Daoy (cell line): ENCODE measurements at places on chromosomes 11 and 22. TPM values are rescaled to one million over a fixed set of nuclear protein-coding genes. Genes with fewer than 3 reads are reported as not detected.

DNA sequence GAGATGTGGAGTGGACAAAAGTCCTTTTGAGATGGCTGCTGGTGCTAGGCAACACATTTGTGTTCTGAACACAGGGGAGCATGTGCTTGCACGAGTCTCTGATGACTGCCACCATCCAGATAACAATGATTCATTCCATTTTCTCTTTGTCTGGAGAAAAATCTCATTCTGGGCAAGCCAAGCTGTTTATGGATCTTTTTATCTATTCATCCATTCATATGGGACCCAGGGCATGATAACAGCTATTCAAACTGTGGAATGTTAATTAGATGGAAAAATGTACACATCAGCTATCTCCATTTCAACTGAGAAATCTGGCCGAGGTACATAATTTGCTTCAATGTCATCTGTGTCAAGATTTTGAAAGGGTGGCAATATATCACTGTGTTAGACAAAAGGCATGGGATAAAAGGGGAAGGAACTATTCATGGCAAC, 117.5 kb upstream of the ZBED5 start:
- DNase-seq: no peak

- DNase-seq: no peak
Observed at GRCh38 chr11:7898666-7899283, 32.3 kb downstream of the OR10A6 start.

GRCh38 chr11:97772705-97773104, 1248.0 kb upstream of the CNTN5 start:
- no peak for DNase-seq

DNA sequence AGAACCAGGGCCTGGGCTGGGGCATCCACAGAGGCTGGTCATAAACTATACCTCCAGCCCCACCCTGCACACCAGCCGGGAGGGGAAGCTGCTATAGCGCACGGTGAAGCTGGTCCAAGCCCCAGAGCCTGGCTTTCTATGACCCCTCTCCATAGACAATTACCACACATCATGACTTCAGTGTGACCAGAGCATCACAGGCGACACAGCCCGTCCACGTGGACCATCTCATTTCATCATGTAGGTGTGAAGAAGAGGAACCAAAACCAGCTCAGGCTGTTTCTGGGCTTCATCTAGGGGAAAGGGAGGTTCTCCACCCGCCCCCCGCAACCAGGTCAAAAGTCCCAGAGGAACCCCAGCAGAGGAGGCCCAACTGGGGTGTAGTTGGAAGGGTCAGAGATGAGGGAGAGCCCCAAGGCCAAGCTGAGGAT, 3.0 kb downstream of the CXCR5 start:
- no peak for DNase-seq

DNA sequence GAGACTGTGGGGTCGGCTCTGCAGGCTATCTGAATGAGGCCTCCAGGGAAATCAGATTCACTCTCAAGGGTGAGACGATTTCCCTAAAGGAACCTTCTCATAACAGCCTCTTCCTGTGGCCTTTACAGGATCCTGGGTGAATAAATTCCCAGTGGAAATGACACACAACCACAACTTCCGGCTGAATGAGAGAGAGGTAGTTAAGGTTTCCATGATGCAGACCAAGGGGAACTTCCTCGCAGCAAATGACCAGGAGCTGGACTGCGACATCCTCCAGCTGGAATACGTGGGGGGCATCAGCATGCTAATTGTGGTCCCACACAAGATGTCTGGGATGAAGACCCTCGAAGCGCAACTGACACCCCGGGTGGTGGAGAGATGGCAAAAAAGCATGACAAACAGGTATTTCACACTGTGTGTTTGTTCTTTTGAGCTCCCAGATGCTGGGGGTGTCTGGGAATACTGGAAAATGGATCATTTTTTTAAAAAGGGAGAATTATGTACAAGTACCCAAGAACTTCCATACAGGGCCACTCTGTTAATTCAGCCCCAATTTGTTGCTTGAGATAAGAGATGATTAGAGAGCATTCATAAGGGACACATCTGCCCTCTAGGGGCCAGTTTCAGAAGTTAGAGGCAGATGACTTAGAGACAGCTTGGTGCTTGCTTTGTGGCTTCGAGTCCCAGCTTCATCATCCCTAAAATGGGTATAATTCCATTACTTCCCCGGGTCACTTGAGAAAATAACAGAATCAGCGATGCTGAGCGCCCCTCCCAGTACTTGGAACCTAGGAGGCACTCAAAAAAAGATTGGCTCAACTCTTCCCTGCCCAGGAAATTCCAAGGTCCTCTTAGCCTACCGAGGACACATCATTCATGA, 10.2 kb downstream of the SERPIND1 start:
- DNase-seq: peak; percentile 74

GRCh38 chr22:32701034-32701433, 100.5 kb upstream of the TIMP3 start:
- no peak for DNase-seq

DNA sequence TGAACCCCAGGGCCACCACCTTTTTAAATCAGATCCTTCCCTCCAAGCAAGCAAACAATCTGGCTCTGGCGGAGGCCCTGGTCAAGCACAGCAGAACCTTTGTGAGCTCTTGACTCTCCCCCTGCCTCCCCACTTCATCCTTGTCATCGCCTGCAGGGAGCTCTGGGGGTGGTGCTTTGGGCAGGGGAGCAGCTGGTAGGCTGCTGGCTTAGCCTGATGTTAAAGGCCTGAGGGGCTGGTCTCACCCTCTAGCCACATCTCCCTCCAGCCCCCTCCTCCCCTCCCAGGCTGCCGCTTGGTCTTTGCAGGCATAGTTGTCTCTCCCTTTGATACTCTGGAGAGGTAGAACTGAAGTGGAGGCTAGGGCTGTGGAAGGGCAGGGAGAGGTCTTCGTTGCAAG, 50.9 kb downstream of the THAP12 start:
- DNase-seq: no peak

DNA sequence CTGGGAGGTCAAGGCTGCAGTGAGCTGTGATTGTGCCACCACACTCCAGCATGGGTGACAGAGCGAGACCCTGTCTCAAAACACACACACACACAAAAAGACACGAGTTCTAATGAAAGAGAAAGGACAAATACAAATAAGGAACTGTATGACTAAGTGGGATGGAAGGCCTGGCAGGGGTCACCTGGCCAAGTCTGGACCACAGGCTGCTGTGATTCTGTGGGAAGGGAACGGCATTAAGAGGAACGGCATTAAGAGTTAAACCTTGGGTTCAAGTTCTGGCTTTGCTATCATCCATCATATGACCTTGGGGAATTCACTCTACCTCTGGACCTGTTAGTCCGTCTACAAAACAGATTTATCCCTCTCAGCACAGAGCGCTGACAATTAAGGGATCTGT, 47.7 kb downstream of the LRFN4 start:
- DNase-seq: no peak

- DNase-seq: peak; percentile 52
Observed at GRCh38 chr11:61828629-61829407, 718 bp downstream of the FADS2 start.

GRCh38 chr11:114307524-114308203, 11.5 kb downstream of the NNMT start:
- peak; percentile 86 for DNase-seq

DNA sequence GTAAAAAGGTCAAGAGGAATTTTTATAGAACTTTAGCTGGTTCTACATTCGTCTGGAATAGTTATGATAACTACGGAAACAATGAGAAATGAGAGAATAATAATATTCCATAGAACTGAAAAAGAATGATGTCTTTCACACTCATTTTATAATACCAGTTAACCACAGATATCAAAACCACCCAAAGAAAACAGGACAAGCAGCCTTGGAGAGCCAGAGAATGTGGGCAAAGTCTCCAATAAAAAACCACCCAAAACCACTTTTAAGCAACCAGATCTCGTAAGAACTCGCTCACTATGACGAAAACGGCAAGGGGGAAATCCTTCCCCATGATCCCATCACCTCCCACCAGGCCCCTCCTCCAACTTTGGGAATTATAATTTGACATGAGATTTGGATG, 60.8 kb downstream of the ARHGAP32 start:
- DNase-seq: no peak

DNA sequence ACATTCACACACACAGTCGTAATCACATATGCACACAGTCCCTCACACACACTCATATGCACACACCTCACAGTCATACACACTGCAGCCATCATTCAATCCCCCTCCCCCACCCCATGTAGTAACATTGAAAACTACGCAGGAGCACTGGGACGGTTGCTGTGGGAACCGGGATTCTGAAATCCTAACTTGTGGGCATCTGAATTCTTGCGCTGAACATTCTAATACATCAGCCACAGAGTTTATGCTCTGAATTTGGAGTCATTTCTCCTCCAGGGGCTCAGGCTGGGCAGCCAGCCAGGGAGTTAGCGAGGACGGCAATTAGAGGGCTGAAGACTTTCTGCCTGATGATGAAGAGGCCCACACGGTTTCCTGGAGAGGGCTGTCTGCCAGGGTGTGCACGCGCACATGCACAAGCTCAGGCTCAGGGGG, 32.7 kb downstream of the CD6 start:
- DNase-seq: peak; percentile 74

DNA sequence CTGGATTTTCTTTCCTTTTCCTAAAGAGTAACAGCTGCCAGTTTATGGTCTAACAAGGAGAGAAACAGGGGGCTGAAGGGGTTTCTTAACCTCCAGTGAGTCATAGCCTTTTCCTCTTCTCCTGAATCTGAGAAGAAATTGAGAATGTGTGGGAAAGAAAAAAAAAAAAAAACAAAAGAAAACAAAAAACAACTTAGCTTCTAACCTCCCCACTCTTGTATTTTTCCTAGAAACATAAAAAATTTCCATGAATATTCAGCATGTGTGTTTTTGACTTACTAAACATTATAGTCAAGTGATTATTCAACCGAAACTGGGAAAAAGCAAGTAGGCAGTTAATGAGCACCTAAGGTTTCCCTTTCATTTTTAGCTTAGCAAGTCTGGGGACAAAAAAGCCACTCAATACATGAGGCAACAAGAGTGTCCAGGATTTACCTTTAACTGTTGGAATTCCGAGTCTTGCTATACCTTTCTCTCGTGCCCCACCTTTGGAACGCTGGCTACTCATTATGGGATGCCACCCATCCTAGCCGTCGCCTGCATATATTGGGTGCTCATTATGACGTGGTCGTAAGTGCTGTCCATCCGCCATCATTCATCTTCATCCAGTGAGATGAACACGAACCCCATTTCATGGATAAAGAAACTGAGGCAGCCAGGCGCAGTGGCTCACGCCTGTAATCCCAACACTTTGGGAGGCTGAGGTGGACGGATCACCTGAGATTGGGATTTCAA, 2.4 kb downstream of the ASPHD2 start:
- DNase-seq: peak; percentile 29

- peak; percentile 23 for DNase-seq
Observed at GRCh38 chr11:117421041-117421440, 93.4 kb downstream of the CEP164 start.

GRCh38 chr11:22730319-22730718, 63.9 kb downstream of the GAS2 start:
- DNase-seq: peak; percentile 2

GRCh38 chr22:32764330-32765131, 37.0 kb upstream of the TIMP3 start:
- DNase-seq: peak; percentile 63

DNA sequence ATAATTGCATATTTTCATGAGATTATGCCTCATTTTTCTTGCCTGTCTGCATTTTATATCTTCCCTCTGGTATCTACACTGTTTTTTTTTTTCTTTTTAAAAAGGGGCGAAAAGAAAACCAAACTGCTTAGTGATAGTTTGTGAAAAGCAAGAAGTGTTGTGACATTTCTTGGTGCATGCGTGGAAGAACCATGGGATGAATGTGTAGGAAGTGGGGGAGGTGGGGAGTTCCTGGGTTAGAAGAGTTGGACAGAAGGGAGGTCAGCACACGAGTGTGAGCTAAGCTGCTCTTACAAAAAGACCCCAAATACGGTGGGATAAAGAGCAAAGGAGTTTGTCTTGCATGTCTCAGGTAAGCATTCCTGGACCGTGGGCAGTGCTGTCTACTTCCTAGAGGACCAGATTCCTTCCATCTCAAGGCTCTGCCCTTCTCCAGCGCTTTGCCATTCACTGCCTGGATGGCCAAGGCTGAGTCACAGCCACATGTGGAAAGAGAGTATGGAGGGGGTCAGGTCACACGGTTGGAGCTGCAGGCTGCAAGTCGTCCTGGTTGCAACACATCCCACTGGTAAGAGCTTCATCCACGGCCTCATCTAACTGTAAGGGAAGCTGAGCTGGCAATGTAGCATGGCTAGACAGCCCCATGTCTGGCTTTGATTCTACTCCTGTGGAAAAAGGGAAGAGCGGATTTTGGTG, 300.6 kb downstream of the DDX10 start:
- DNase-seq: peak; percentile 37

GRCh38 chr11:82776377-82776776, 42.7 kb upstream of the FAM181B start:
- peak; percentile 62 for DNase-seq

GRCh38 chr11:22193348-22194051, 615 bp downstream of the ANO5 start:
- peak; percentile 41 for DNase-seq

The HOATZ gene
- total RNA-seq: not detected in 2 replicates

The UPK3A gene
- not detected in 2 replicates for total RNA-seq

The VSTM5 gene
- not detected in 2 replicates for total RNA-seq

The OR4D5 gene
- total RNA-seq: not detected in 2 replicates

The GPR83 gene
- not detected in 2 replicates for total RNA-seq

The LGR4 gene
- total RNA-seq: 54.8 and 59.3 TPM in 2 replicates
